NCI-H446 treated with DMSO at 0.1 percent for 48 hours (cell line): ENCODE measurements at places on chromosomes 4 and X.

DNA sequence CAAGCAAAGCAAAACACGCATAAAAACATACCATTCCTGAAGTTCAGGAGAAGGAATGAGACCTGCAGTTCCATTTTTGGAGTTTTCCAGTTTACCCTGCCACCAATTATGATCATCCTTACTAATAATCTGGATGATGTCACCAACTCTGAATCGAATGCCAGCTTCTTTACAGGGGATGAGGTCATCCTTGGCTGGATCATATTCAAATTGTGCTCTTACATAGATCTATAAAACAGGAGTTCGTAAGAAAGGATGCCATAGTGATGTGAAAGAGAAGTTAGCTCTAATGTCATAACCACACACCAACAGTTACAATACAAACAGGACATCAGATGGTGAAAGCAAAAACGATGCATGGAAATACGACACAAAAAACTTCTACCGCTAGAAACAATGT is 106.5 kb downstream of the NYX start:
- DNase-seq: no peak

- DNase-seq: no peak
Observed at GRCh38 chr4:27986476-27986875, 1125.8 kb downstream of the STIM2 start.

GRCh38 chrX:141176586-141177451 is at the start of gene LDOC1:
Gene LDOC1, minus strand, starts transcription at chrX:141177129. Its CDS starts 108 bp downstream, at chrX:141177021.
- no peak for DNase-seq

DNA sequence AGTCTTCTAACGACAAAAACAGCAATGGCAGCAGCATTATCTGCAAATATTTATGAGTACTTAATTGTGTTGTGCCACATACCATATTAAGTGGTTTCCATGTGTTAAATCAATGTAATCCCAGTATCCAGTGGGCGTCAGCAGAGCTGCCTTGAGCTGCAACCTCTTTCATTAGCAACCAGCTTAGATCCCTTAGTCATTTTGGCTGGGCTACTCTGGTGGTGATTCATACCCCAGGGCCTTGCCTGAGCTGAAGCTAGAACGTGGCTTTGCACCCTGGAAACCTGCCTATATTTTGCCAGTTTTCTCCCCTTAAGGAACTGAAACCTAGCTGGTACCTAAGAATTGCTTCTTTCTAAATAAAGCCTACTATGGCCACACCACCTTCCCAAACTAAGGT is 474.3 kb upstream of the FTHL17 start:
- peak; percentile 9 for DNase-seq

DNA sequence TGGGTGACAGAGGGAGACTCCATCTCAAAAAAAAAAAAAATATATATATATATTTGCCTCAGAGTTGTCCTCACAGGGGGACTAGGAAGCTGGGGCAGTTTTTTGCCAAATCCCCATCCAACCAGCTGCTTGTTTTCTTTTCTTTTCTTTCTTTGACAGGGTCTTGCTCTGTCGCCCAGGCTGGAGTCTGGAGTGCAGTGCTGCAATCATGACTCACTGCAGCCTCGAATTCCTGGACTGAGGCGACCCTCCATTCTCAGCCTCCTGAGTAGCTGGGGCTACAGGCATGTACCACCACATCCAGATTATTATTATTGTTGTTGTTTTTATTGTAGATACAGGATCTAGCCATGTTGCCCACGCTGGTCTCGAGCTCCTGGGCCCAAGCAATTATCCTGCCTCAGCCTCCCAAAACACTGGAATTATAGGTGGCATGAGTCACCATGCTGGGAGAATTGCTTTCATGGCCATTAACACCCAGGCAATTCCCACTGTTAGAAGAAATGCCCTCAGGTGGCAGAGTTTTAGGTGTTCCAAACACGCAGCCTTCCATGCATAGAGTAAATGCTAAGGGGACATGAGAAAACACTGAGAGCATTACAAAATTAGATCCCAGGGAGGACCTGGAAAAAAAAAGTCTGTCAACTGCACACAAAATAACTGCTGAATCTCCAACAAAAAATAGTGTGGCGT is 98.0 kb downstream of the ARHGAP6 start:
- DNase-seq: no peak

GRCh38 chr4:94208266-94208665 is 601 bp downstream of the SMARCAD1 start:
- DNase-seq: no peak

DNA sequence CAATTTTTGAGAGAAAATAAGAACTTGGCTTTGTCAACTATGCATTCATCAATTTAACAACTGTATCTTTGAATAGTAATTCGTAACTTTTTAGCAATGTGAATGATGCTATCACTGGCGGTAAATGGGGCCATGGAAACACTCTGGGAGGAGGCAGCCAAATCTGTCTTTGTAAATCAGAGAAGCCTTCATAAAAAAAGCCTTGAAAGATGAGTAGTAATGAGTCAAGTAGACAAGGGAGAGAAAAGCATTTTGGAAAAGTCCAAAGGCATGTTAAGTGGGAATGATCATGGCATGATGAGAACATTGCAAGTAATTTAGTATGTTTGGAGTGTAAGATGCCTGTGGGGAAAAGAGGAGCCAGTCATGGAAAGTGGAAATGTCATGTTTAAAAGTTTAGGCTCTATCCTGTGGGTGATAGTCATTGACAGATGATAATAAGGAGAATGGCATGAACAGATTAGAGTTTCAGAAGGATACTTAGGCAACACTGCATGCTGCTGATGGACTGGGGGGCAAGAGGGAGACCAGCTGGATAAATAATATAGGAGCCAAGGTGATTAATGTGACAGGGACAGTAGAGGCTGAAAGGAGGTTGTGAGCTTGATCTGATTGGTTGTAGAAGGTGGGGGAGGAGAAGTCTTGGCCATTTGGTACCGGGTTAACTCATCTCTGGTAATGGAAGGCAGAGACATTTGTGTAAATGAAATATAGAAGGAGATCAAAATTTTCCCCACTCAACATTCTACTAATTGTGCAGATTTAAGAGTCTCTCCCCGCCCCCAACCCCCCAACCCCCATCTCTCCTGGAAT is 16.3 kb downstream of the SPRY1 start:
- DNase-seq: no peak

DNA sequence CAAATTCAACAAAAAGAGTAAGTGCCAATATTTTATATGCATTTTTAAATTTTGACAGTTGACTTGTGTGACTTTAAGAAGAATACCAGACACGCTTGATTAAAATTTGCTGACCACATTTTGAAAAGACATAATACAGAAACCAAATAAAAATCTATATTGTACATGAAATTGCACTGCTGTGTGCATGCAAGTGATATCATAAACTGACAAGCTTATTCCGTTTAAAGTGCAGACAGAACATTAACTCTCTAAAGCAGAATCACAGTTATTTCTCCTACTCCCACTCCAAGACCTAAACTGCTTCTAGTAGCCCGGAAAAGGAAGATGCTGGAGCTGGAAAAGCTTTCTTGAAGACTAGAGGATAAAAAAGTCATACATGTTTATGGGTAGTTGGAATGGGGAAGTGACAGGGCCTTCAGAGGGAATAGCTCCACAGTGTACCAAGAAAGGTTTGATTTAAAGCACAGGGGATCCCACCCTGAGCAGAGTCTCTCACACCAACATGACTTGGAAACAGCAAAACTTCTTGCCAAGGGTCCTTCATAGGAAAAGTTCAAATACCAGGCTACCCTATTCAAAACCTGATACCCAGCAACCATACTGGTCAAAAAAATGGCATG is 34.1 kb upstream of the NAF1 start:
- DNase-seq: no peak

DNA sequence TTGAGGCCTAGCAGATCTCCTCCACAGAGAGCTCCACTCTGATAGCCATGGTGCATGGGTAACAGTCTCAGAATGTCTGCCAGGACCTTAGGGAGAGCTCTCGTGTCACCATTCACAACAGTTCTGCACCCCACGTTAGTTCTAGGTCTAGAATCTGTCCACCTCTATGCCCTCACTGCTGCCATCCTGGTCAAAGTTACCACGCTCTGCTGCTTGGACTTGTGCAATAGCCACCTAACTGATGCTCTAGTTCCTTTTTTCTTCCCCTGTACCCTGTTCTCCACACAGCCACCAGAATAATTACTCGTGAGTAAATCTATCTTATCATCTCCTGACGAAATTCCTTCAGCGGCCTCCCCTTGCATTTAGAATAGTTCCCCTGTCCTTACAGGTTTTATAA is 268.8 kb upstream of the GATB start:
- no peak for DNase-seq

- DNase-seq: no peak
Observed at GRCh38 chr4:106238820-106239420, 77.1 kb downstream of the TBCK start.

DNA sequence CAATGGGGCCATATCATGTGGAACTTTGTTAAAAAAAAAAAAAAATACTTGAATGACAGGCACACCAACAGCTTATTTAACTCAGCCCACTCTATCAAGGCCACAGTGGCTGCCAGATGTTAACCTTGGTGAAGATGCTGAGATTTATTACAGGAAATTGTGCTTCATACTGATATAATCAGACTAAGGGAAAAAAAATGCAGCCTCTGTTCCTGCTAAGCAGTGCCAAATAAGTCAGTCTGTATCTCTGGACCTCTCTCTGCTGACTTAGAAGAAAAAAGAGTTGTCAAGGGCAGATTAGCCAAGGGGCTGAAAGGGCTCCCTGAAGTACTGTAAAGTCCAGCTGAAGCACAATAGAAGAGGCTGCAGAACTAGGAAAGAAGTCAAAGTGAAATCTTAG is 677.7 kb upstream of the HTR2C start:
- no peak for DNase-seq

DNA sequence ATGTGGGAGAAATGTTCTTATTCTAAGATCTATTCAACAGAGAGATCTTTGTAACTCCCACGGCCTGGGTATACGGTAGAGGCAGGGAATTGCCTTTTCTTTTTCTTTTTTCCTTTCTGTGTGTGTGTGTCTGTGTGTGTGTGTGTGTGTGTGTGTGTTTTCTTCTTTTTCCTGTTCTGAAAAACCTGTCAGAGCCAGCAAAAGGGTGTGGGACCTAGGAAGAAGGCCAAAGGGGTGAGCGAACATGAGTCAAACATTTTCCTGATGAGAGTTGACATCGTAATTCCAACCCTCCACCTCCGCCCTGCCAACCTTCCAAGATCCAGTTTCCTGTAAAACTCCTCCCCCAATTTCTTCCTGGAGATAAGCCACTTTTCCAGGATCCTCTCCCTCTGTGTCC is 2.8 kb upstream of the CHIC2 start:
- no peak for DNase-seq
